Calu3 (cell line): ENCODE measurements at places on chromosomes 16 and 17. TPM values are rescaled to one million over a fixed set of nuclear protein-coding genes. Genes with fewer than 3 reads are reported as not detected.

PPP1R27 gene
- not detected in 2 replicates for total RNA-seq

RAC3 gene
- total RNA-seq, result 8.0 and 9.3 TPM in 2 replicates

RND2 gene
- total RNA-seq, result 0.15 and 0.40 TPM in 2 replicates

CFAP97D1 gene
- total RNA-seq, result not detected in 2 replicates

C16orf96 gene
- not detected in 2 replicates for total RNA-seq

UBE2I gene
- total RNA-seq, result 261 and 271 TPM in 2 replicates

CRYBA1 gene
- total RNA-seq, result not detected in 2 replicates

SLC12A4 gene
- 31.7 and 38.0 TPM in 2 replicates for total RNA-seq

CTF1 gene
- 1.9 and 2.3 TPM in 2 replicates for total RNA-seq

SYT17 gene
- total RNA-seq, result 10.6 and 16.6 TPM in 2 replicates

MYO19 gene
- total RNA-seq, result 155 and 156 TPM in 2 replicates

ITGAD gene
- total RNA-seq, result not detected in 2 replicates

DPEP2 gene
- not detected in 2 replicates for total RNA-seq

TBCD gene
- total RNA-seq, result 76.6 and 90.7 TPM in 2 replicates

HSPB9 gene
- 0.54 and 0.69 TPM in 2 replicates for total RNA-seq

ELMO3 gene
- 31.9 and 43.2 TPM in 2 replicates for total RNA-seq

PPM1E gene
- 0.07 and 0.09 TPM in 2 replicates for total RNA-seq

SBK1 gene
- 4.4 and 4.9 TPM in 2 replicates for total RNA-seq

DNAH9 gene
- total RNA-seq, result 0.19 and 0.64 TPM in 2 replicates

STH gene
- total RNA-seq, result not detected in 2 replicates

RBBP6 gene
- total RNA-seq, result 56.8 and 61.7 TPM in 2 replicates

AOC2 gene
- 10.5 and 14.4 TPM in 2 replicates for total RNA-seq

SOX9 gene
- total RNA-seq, result 173 and 210 TPM in 2 replicates

CYGB gene
- total RNA-seq, result not detected in 2 replicates

KRTAP4-5 gene
- total RNA-seq, result not detected in 2 replicates

PHLPP2 gene
- total RNA-seq, result 10.0 and 11.2 TPM in 2 replicates

TBC1D16 gene
- total RNA-seq, result 31.2 and 35.9 TPM in 2 replicates

STXBP4 gene
- 9.2 and 11.3 TPM in 2 replicates for total RNA-seq

VASN gene
- 18.1 and 22.4 TPM in 2 replicates for total RNA-seq

KCNH4 gene
- total RNA-seq, result not detected in 2 replicates

NXPH3 gene
- not detected in 2 replicates for total RNA-seq

MLKL gene
- total RNA-seq, result 38.8 and 46.1 TPM in 2 replicates

TBC1D3H gene
- total RNA-seq, result not detected in 2 replicates

CIBAR2 gene
- not detected in 2 replicates for total RNA-seq

C16orf74 gene
- 2.2 and 3.4 TPM in 2 replicates for total RNA-seq

OR1A1 gene
- not detected in 2 replicates for total RNA-seq

CD300A gene
- total RNA-seq, result 0.45 TPM in 1 of 2 replicates, not detected in the other

ARMC7 gene
- total RNA-seq, result 18.6 and 19.8 TPM in 2 replicates

AFMID gene
- 28.5 and 30.8 TPM in 2 replicates for total RNA-seq

NOXO1 gene
- total RNA-seq, result 10.1 and 11.8 TPM in 2 replicates

HOXB9 gene
- total RNA-seq, result 26.0 and 27.8 TPM in 2 replicates

MGAT5B gene
- total RNA-seq, result 1.0 and 1.8 TPM in 2 replicates

NLRC3 gene
- 0.37 and 0.42 TPM in 2 replicates for total RNA-seq

MMP15 gene
- total RNA-seq, result 81.4 and 93.7 TPM in 2 replicates

SEPTIN1 gene
- 1.5 and 1.9 TPM in 2 replicates for total RNA-seq

CES5A gene
- total RNA-seq, result not detected in 2 replicates

B4GALNT2 gene
- total RNA-seq, result 0.20 and 1.3 TPM in 2 replicates

SEC14L5 gene
- 0.52 and 0.54 TPM in 2 replicates for total RNA-seq

CDR2L gene
- total RNA-seq, result 39.4 and 48.3 TPM in 2 replicates

SNX11 gene
- 29.4 and 37.1 TPM in 2 replicates for total RNA-seq

PNMT gene
- total RNA-seq, result 1.3 and 3.2 TPM in 2 replicates

TEKT3 gene
- not detected in 2 replicates for total RNA-seq

GPRC5B gene
- 276 and 294 TPM in 2 replicates for total RNA-seq

KRT9 gene
- total RNA-seq, result not detected in 2 replicates

PRR35 gene
- not detected in 2 replicates for total RNA-seq

OR4D1 gene
- not detected in 2 replicates for total RNA-seq

CASKIN1 gene
- 1.4 and 2.6 TPM in 2 replicates for total RNA-seq

GLIS2 gene
- 22.1 and 24.5 TPM in 2 replicates for total RNA-seq

OR2C1 gene
- total RNA-seq, result not detected in 2 replicates
